Kidney glomerular epithelial cell (primary cell): ENCODE measurements at places on chromosomes 16 and 17.

DNA sequence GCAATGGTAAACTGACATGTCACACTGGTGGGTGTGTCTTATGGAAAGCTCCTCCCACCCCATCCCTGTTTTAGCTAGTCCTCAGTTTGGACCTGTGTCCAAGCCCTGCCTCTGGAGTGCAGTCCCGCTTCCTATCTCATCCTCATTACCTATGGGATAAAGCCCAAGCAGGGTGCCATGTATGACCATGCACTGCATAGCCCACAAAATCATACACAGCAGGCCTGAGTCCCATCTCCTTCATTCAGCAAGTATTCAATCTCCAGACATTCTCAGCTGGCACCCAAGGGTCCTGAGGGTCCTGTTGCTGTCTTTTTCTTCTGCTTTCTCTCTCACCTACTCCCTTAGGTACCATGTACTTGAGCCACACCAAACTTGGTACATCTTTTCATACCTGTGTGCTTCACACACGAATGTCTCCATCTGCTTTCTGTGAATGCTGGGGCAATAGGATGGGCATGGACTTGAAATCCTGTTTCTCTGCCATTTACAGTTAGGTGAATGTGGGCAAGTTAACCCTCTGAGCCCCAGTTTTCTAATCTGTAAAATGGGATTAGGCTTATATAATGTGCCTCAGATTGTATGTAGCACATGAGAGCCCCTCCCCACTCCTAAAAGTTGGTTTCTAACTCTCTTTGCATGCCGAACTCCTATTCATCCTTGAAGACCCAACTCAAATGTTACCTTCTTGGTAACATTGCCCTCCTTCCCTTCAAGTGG, 28.5 kb downstream of the TNS4 start:
- DNase-seq: no peak

GRCh38 chr16:74268372-74268782, 28.2 kb upstream of the PSMD7 start:
- no peak for DNase-seq

GRCh38 chr16:27407133-27407532, 5.2 kb downstream of the IL21R start:
- no peak for DNase-seq

- no peak for DNase-seq
These were observed 22.2 kb downstream of the ANKFN1 start for GRCh38 chr17:56175299-56175955.

DNA sequence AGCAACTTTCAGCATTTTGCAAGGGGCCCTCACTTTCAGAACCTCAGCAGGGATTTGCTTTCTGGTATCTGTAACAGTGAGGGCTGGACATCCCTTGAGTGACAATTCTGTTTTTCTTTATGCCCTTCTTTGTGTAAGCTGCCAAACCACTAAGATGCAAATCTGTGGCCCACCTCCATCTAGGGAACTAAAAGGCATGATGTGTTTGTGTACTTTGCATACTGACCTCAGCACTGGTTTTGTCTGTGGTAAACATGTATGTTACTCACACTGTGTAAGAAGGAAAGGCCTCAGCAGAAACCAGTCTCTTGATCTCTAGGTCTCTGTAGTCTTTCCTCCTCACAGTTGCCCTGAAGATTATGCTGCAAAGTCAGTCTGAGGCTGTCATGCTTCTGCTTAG, 396.6 kb upstream of the DYNLRB2 start:
- no peak for DNase-seq

DNA sequence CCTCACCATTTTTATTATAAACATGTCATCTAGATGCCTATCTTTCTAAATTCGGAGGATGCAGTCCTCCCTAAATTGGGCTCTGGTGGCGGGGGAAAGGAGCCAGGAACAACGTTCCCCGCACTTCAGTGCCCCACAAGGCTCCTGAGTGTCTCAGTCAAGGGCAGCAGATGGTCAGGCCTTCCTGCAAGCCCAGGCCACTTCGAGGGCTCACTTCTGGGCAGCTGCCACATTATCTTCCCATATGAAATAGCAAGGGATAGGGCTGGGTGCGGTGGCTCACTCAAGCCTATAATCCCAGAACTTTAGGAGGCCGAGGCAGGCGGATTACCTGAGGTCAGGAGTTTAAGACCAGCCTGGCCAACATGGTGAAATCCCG, 32.3 kb downstream of the FBXO31 start:
- no peak for DNase-seq

DNA sequence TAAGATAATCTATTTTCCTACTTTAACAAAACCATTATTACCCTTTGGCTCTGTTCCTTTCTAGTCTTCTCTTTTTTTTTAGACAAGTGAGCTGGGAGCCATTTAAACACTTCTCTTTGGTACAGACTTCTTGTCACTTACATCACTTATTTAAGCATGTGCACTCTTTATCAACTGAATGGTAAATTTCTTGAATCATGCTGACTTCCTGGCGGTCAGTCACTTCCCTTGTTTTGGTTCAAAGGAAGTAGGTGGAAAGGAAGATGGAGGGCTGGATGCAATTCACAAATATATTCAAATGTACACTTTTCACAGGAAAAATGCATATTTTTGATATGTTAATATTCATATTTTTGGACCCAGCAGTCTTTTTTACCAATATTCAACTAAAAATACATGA, 97.1 kb downstream of the ITFG1 start:
- DNase-seq: no peak

GRCh38 chr17:14871921-14872320, 393.2 kb downstream of the PMP22 start:
- no peak for DNase-seq

DNA sequence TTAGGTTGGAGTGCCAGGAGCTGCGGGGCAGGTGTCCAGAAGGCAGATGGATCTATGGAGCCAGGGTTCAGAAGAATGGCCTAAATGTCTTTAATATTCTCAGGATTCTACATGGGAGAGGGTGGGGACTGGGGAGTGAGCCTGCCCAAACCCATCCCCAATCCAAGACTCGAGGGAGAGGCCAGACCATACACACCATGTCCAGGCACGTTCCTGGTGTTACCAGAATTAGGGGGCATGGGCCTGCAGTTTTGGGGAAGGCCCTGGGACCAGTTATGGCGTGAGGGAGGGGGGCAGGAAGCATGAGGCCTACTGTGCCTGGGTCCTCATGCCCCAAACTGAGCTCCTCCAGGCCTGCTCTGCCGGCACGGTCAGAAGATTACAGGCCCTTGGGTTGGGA, 1.9 kb downstream of the TAX1BP3 start:
- no peak for DNase-seq

DNA sequence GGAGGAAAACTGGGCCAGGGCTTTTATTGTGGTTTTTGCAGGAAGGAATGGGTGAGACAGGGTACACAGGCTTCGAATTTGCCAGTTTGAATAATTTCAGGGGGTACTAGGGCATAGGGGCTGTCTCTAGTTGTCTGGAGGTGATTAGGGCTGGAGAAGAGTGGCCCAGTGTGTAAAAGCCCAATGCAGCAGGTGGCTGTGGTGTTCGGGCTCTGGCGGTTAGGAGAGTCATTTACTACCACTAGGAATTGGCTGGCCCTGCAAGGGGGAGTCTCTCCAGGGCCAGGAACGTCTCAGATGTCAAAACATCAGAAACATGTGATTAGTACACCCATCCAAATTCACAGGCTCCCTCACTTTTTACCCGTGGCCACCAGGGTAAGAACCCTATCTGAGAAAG, 50.3 kb downstream of the GINS3 start:
- no peak for DNase-seq

- no peak for DNase-seq
These were observed 262.4 kb upstream of the CDH8 start for GRCh38 chr16:62298600-62298999.

DNA sequence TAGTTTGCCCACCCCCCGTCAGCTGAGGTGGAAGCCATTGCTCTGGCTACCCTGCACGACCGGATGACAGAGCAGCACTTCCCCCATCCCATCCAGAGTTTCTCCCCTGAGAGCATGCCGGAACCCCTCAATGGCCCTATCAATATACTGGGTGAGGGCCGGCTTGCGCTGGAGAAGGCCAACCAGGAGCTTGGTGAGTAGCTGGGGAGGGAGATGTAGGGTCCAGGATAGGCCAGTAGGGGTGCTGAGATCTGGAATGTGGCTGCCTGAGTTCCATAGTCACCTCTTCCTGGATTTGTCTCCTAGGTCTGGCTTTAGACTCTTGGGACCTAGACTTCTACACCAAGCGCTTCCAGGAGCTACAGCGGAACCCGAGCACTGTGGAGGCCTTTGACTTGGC, 6.4 kb downstream of the PFAS start:
- DNase-seq: no peak

DNA sequence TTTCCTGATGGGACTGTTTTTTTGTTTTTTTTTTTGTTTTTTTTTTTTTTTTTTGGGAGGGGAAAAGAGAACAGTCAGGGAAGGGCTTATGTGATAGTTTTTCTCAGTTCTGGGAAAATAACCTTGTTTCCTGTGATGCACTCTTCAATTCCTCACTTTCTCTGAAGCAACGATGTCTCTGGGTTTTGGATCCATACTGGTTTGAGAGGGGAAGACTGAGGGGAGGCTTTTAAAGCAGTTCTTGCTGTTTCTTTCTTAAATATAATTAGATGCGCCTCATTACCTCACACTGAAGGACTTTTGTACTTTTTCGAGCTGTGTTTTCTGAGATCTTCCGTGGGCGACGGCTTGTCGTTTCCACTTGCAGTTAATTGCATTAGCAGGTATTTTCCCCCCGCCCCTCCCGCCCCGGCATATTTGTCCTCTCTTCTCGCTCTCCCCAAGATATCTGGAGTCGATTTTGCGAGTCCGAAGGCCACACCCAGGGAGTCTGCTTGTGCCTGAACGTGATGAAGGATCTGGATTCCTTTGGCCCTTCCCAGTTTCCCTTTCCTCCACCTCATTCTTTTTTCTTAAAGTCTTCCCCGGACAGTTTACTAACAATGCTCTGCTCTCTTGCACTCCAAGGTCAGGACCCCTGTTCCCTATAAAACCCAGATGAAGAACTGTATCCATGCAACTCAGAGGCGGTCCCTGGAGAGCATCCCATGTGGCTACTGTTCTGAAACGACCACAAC, 125.2 kb upstream of the ZFHX3 start:
- DNase-seq: no peak

DNA sequence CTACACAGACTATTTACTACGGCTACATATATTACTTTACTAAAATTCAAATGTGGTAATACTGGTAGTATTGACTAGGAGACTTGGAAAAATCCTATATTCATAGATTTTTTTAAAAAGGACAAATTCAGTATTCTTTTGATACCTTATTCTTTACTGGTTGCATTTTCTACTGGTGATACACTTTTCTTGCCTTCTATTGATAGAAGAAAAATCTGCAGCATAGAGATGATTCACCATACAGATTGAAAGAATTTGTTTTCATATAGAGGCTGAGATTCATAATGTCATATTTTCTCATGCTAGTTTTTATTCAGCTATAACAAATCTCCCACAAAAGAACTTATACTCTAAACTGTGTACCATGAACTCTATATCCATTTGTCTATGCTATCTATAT, 195.4 kb upstream of the C17orf78 start:
- DNase-seq: no peak

DNA sequence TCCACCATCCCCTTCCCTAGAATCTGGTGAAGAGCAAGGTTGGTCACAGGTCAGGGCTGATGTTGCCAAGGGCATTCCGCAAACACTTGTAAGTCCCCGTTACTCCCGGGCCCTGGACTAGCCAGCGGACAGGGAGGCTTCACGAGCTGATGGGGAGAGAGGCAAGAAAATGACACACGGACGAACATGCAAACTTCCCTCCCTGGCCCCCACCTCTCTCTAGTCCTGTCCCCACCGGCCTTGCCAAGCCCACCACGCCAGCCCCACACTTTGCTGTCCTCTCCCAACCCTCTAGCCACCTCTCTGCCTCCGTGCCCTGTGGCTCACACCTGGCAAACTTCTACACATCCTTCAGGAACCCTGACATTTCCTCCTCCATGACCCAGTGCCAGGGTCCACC, 54.8 kb downstream of the RPH3AL start:
- no peak for DNase-seq

- DNase-seq: peak; percentile 49
These were observed 333.0 kb downstream of the SEC14L1 start for GRCh38 chr17:77473615-77474226.

GRCh38 chr17:76515274-76515949, 14.2 kb upstream of the RHBDF2 start:
- DNase-seq: peak; percentile 82

- DNase-seq: no peak
These were observed 4.6 kb upstream of the ZFHX3 start for GRCh38 chr16:73052576-73052975.

DNA sequence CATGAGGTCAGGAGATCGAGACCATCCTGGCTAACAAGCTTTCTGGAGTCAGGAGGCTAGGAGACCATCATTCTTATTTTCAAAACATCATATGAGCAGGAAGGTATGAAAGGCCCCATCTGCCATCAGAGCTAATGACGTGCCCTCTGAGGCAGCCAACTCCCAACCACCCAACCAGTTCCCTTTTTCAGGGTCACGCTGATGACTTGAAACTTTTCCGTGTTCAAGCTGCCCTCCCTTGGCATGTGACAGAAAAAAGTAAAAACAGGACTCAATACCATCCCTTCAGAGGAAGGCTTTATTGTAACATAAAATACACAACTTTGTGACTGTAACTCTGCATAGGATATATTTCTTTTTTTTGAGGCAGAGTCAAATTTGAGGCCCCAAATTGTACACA, 4.6 kb upstream of the GHDC start:
- no peak for DNase-seq

DNA sequence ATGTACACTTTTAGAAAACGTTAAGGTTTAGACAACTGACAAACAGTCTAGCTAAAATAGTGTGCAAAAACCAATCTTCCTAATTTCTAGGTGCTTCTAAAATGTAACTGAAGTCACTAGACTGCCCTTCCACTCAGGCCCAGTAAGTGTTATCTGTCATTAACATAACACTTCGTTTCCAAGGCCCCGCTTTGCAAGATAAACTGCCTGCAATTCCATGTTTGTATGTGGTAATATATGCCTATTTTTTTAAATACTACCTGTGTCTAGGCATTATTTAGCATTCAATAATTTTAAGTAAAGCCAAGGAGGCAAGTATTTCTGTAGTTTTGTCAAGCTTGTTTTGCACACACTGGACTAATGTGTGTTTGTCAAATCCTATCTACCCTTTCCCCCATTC, 3.2 kb downstream of the USP32 start:
- no peak for DNase-seq

GRCh38 chr17:4475001-4475400, 23.7 kb upstream of the SPNS2 start:
- DNase-seq: no peak
